ENCODE measurements at places on chromosomes 2 and 18.

DNA sequence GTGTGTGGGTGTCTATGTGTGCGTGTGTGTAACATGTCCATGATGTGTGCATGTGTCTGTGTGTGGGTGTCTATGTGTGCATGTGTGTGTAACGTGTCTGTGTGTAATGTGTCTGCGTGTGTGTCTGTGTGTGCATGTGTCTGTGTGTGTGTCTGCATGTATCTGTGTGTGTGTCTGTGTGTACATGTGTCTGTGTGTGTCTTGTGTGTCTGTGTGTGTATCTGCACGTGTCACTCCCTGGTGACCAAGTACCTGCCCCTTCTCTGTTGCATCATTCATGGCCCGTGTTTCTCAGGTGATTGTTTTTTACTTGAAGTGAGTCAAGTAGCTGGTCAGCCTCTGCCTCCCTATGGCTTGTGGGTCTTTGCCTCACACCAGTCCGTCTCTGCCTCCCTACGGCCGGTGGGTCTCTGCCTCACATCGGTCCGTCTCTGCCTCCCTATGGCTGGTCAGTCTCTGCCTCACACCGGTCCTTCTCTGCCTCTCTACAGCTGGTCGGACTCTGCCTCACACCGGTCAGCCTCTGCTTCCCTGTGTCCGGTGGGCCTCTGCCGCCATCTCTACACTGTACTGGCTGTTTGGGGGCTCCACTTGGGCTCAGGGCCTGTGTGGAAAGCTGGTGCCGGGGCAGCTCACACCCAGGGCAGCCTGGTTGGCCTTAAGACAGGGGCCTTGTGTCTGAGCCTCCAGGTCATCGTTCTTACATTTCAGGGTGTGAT, 31.6 kb downstream of the KCNG2 start:
- no peak for DNase-seq

- DNase-seq, result no peak
Observed at GRCh38 chr2:9300214-9300613, 93.6 kb downstream of the ASAP2 start.

DNA sequence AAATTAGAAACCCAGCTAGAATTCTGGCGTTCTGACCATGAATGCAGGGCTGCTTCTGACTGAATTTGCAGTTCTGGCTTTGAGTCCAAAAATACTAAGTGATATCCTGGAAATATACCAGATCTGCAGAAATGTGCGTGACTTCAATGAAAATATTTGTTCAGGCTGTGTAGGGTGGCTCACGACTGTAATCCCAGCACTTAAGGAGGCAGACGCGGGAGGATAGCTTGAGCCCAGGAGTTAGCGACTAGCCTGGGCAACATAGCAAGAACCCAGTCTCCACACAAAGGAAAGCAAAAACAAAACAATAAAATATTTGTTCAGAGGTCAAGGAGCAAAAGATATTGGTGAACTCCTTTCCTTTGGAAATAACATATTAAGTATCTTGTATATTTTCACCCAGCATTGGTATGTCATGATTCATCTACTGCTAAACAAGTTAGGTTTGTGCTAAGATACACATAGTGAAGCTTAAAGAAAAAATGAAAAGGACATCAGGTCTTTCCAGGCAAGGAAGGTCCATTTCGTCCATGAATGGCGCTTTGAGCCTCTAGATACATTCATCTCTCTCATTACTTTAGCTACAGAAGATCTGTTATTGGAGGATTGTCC, 239.2 kb downstream of the CMPK2 start:
- no peak for DNase-seq

DNA sequence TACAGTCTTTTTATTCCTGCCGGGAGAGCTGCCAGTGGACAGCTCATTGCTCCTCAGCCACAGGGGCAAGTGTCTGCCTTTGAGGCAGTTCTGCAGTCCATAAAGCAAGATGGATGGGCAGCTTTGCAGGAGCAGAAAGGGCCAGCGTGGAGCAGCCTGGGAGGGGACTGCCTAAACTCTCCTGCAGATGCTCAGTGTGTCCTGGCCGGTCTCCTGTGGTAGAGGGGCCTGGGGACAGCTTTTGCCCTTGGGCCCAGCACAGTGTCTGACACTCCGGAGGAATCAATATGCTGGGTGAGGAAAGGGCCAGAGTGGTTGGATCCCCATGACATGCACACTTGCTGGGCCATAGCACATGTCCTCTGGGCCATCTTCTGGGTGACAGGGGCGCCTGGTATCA, 65.7 kb upstream of the DAPL1 start:
- DNase-seq, result no peak

- no peak for DNase-seq
Observed at GRCh38 chr2:174781996-174782395, 17.7 kb upstream of the CHRNA1 start.
